Pancreas (tissue), 10 donors: ENCODE measurements at places on chromosomes 2 and 18. TPM values are rescaled to one million over a fixed set of nuclear protein-coding genes. Genes with fewer than 3 reads are reported as not detected.
A peak's percentile ranks its signal among the peaks of the same experiment; 100 is the strongest.

DNA sequence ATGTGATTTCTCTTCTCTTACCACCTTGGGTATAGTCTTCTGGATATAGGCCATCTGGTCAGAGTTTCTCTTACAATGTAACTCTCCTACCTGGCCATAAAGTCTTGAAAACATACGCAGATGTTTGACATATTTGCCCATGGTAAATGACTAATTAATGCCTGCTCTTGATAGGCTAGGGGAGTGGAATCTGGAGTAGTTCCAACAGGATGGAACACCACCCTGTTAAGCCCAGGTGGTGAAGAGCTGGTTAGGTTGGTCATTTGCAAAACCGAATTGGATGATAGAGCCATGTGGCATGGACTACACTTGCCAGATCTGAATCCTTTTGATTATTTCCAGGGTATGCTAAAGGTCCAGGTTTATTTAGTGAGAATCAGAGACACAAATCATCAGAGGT lies 36.5 kb downstream of the HADHB start:
- no peak overlapping the region for H3K4me3 ChIP-seq
- H3K36me3 ChIP-seq = peaks cover 12% of the 10 kb centered on the region
- H3K27me3 ChIP-seq = no peaks in the 10 kb centered on the region
- no peak for DNase-seq

GRCh38 chr2:129396980-129397599 lies 582.4 kb upstream of the RAB6C start:
- H3K36me3 ChIP-seq = no peaks in the 10 kb centered on the region
- no peaks in the 10 kb centered on the region for H3K4me1 ChIP-seq
- DNase-seq = peak; percentile 27

- no peak overlapping the region for H3K27ac ChIP-seq
- no peak for DNase-seq
- H3K4me1 ChIP-seq = peaks cover 8% of the 10 kb centered on the region
- H3K27me3 ChIP-seq = no peaks in the 10 kb centered on the region
Observed at GRCh38 chr18:63309422-63309821, 10.1 kb downstream of the BCL2 start.

GRCh38 chr18:68504441-68505177 lies 210.3 kb downstream of the TMX3 start:
- no peaks in the 10 kb centered on the region for H3K36me3 ChIP-seq
- H3K4me1 ChIP-seq = no peaks in the 10 kb centered on the region
- H3K4me3 ChIP-seq = no peak overlapping the region
- H3K27ac ChIP-seq = no peak overlapping the region
- DNase-seq = no peak
- no peaks in the 10 kb centered on the region for H3K27me3 ChIP-seq

GRCh38 chr2:151032741-151033191 lies 228.9 kb downstream of the RBM43 start:
- H3K27me3 ChIP-seq = no peaks in the 10 kb centered on the region
- DNase-seq = no peak
- H3K4me1 ChIP-seq = no peaks in the 10 kb centered on the region
- H3K4me3 ChIP-seq = no peak overlapping the region
- no peaks in the 10 kb centered on the region for H3K36me3 ChIP-seq

GRCh38 chr2:66803726-66804125 lies 368.8 kb downstream of the MEIS1 start:
- no peaks in the 10 kb centered on the region for H3K36me3 ChIP-seq
- no peak overlapping the region for H3K27ac ChIP-seq
- H3K4me1 ChIP-seq = no peaks in the 10 kb centered on the region
- H3K4me3 ChIP-seq = no peak overlapping the region
- H3K27me3 ChIP-seq = no peaks in the 10 kb centered on the region
- no peak for DNase-seq

DNA sequence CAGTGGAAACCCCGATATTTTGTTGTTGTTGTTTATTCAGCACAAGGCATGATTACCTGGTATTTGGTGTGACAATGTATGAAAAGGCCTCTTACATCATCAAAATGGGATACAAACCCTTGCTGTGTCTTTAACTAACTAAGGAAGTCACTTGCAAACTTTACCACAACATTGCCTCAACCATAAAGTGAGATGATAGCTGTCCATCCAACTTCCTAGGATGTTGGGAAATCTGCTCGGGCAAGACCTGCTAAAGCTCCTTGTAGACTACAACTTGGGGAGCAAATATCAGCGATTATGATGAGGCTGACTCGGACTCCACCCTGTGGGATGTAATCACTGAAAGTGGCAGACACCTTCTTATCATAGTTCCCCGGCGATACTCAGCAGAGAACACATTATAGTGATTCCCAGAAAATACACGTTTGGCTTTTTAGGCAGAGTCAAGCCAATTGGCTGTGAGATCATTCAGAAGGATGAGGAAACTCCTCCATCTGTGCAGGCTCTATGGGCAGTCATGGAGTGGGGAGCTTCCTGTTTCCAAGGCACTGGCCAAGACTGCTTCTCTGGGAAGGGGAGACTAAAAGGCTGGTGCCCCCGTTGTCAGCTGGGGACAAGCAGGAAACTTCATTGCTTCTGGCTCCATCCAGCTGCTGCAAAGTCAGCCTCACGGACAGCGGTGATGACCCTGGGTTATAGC lies 289.0 kb downstream of the RNF144A start:
- no peaks in the 10 kb centered on the region for H3K27me3 ChIP-seq
- H3K4me3 ChIP-seq = no peak overlapping the region
- H3K4me1 ChIP-seq = no peaks in the 10 kb centered on the region
- no peak for DNase-seq
- no peaks in the 10 kb centered on the region for H3K36me3 ChIP-seq

DNA sequence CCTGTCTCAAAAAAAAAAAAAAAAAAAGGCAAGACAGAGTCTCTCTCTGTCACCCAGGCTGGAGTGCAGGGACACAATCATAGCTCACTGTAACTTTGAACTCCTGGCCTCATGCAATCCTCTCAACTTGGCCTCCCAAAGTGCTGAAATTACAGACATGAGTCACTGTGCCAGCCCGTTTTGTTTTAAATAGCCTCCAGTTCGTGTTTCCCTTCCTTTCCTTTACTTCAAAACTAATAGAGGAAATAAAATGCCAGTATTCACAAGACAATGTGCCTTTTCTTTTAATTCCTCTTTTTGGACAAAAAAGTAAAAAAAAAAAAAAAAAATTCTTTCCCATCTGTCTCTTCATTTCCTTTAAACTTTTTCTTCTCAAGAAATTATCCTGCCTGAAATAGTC lies 54.5 kb upstream of the ACMSD start:
- H3K36me3 ChIP-seq = no peaks in the 10 kb centered on the region
- H3K27ac ChIP-seq = no peak overlapping the region
- H3K4me3 ChIP-seq = no peak overlapping the region
- no peaks in the 10 kb centered on the region for H3K4me1 ChIP-seq
- no peak for DNase-seq

The BCL2 gene
- 3.2 TPM for total RNA-seq

DNA sequence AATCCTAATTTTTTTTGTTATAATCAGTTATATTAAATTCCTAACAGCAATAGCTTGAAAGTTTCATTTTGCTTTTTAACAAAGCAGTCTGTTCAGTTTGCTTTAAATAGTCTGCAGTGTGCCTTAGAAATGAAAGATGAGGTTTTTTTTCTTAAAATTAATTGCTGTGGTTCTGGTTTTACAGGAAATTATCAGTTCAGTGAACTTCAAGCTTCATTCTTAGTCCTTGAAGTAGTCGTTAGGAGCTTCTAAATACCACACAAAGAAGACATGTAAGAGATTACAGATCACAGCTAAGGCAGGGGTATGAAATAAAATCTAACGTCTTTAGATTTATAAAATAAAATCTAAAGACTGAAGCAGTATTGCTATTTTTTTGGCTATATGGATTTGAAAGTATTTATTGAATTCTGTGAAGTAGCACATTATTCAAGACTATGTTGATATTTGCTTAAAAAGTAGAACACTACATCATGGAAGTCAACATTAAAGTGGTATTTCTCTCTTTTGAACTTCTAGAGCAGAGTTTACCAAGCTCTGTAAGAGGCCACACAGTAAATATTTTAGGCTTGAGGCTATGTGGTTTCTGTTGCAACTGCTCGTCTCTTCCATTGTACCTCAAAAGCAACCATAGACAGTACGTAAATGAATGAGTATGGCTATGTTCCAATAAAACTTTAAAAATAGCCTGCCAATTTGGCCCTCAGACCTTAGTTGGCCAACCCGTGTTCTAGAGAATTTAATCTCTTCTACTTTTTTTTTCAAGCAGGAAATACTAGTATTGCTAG lies 81.5 kb upstream of the STON1 start:
- no peaks in the 10 kb centered on the region for H3K27me3 ChIP-seq
- no peak for DNase-seq
- H3K36me3 ChIP-seq = no peaks in the 10 kb centered on the region
- H3K4me1 ChIP-seq = peaks cover 23% of the 10 kb centered on the region

DNA sequence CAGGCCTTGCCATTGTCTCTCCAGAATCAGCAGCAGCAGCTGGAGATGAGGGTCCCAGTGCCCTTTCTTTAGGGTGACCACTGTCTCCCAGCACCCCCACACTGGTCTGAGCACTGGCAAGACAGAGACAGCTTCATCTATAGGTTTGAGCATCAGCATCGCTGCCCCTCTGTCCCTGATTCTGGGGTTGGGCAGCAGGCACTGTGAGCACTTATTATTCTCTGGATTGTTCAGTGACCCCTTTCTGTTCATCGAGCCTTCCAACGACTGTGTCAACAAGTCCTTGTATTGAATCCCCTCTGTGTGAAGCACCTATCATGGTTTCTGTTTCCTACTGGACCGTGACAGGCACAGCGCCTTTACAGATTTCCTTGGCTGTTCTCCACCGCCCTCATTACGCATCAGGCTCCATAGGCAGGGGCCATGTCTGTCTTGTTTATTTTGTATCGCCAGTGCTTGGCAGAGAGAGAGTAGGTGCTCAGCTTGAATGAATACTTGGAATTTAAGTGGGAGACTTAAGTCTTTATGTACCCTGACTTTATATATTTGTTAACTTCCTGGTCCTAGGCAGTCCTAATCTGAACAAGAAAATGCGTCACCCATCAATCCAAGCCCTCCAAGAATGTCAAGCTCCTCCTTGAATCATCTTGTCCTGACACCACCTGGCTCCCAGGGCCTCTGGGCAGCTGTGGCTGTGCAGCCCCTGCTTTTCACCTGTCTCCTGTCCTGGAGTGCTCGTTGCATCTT lies 11.4 kb downstream of the MALL start:
- H3K27me3 ChIP-seq = no peaks in the 10 kb centered on the region
- no peak for DNase-seq
- no peaks in the 10 kb centered on the region for H3K36me3 ChIP-seq
- H3K27ac ChIP-seq = peak overlapping the region; percentile 75

- DNase-seq = no peak
- H3K4me3 ChIP-seq = no peak overlapping the region
- no peaks in the 10 kb centered on the region for H3K36me3 ChIP-seq
- no peaks in the 10 kb centered on the region for H3K27me3 ChIP-seq
- no peaks in the 10 kb centered on the region for H3K4me1 ChIP-seq
Observed at GRCh38 chr2:220394433-220394832, 767.0 kb downstream of the SLC4A3 start.

GRCh38 chr2:46170611-46171350 lies 126.4 kb upstream of the EPAS1 start:
- no peaks in the 10 kb centered on the region for H3K4me1 ChIP-seq
- no peak overlapping the region for H3K4me3 ChIP-seq
- H3K27ac ChIP-seq = no peak overlapping the region
- DNase-seq = no peak
- H3K36me3 ChIP-seq = no peaks in the 10 kb centered on the region
- no peaks in the 10 kb centered on the region for H3K27me3 ChIP-seq

GRCh38 chr2:186927185-186927866 lies 78.4 kb upstream of the ZSWIM2 start:
- H3K27ac ChIP-seq = no peak overlapping the region
- H3K36me3 ChIP-seq = no peaks in the 10 kb centered on the region
- DNase-seq = no peak
- H3K4me3 ChIP-seq = no peak overlapping the region
- H3K4me1 ChIP-seq = no peaks in the 10 kb centered on the region
- no peaks in the 10 kb centered on the region for H3K27me3 ChIP-seq

The ADAM23 gene
- 0.23 TPM for total RNA-seq

The FZD7 gene
- total RNA-seq = 0.98 TPM

DNA sequence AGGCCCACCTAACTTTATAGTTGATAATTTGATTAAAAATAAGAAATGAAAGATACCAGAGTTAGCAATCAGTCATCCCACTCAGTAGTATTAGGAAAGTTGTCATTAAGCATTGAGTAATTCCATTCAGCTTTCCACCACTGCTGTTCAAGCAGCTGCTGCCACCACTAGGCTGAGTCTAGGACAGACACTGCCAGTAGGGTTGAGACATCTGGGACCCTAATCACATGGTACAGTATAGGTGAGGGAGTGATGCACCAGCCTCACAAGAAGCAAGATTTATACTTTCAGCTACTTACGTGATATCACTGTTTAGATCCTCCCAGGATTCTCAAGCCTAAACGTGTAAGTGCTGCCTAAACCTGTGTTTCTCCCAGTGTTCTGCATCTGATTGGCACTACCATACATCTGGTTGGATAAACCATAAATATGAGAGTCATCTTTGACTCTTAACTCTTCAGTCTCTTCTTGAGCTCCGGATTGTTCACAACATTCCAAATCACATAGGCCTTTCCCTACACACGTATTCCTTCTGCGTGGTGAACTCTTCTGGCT lies 3.2 kb downstream of the UBXN4 start:
- no peaks in the 10 kb centered on the region for H3K27me3 ChIP-seq
- no peak overlapping the region for H3K4me3 ChIP-seq
- H3K27ac ChIP-seq = no peak overlapping the region
- no peak for DNase-seq
- peaks cover 5% of the 10 kb centered on the region for H3K36me3 ChIP-seq
- H3K4me1 ChIP-seq = peaks cover 18% of the 10 kb centered on the region

- H3K27ac ChIP-seq = no peak overlapping the region
- DNase-seq = no peak
- H3K36me3 ChIP-seq = no peaks in the 10 kb centered on the region
- H3K4me3 ChIP-seq = no peak overlapping the region
Observed at GRCh38 chr2:209458008-209458979, 34.4 kb downstream of the MAP2 start.

GRCh38 chr18:59646228-59646962 lies 50.8 kb downstream of the CCBE1 start:
- H3K4me1 ChIP-seq = no peaks in the 10 kb centered on the region
- no peaks in the 10 kb centered on the region for H3K27me3 ChIP-seq
- no peak overlapping the region for H3K27ac ChIP-seq

- H3K4me1 ChIP-seq = no peaks in the 10 kb centered on the region
- DNase-seq = no peak
- no peak overlapping the region for H3K4me3 ChIP-seq
- no peaks in the 10 kb centered on the region for H3K36me3 ChIP-seq
Observed at GRCh38 chr2:99072551-99072950, 69.0 kb upstream of the C2orf15 start.

The DOK6 gene
- total RNA-seq = 1.2 TPM

DNA sequence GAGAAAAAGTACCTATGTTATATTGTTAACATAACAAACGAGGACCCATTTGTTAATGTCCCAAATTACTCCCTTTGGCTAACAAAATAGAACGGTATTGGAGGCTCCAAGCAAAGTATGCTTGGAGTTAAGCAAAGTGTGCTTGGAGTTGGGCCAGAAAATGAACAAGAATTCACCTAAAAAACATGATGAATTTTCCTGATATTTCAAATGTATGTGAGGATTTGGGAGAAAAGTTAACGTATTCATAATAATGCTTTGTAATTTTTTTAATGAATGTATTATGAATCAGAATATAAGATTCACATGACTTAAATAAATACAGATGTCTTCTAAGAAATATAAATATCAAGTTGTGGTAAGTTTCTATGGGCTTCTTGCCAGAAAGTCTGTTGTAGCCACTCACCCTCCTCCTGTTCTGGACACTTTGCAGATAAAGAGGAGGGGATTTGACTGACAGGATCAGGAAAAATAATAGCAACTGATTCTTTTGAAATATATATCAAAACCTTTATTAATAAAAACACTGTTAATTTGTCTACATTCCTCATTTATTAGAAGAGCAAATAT lies 423.7 kb upstream of the MMADHC start:
- no peaks in the 10 kb centered on the region for H3K4me1 ChIP-seq
- DNase-seq = no peak
- H3K27me3 ChIP-seq = no peaks in the 10 kb centered on the region
- H3K4me3 ChIP-seq = no peak overlapping the region
- H3K36me3 ChIP-seq = no peaks in the 10 kb centered on the region
- no peak overlapping the region for H3K27ac ChIP-seq
